Kidney capillary endothelial cell (primary cell): ENCODE measurements at places on chromosomes 1 and 21.

DNA sequence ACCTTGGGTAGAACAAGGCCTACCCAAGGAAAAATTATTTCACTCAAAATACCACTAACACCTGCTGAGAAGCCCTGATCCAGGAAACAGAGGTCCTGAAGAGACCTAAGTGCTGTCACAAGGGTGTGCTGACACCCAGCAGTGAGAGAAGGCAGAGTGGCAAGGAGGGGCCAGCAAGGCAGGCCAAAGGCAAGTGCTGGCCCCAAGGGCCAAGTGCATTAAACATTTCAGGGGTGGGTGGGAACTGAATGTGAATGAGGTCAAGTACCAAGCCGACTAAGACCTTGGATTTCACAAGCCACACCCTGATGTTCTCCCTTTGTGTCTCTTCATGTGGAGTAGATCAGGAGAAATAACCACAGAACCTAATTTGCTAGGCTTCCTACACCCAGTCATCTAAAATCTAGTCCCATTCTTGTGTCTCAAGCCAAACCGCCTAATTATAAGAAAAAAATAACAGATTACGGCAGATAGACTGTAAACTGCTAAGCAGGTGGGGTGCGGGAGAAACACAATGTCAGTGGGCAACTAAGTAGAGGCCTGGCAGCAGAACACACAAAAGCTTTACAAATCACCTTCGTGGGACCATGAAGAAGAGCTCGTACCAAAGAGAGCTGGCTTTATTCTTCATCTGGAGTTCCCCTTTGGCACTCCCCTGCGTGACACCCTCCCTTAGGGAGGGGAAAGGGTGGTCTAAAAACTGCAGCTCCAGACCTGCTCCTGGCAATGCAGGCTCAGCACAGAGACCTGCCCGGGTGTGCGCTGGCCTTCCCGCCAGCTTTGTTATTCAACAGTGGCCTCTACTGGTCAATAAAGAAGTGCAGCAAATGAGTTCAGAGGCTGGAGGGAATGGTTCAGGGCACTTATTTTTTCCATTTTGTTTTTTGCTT, 8.7 kb downstream of the UBE2G2 start:
- peak; percentile 66 for DNase-seq

DNA sequence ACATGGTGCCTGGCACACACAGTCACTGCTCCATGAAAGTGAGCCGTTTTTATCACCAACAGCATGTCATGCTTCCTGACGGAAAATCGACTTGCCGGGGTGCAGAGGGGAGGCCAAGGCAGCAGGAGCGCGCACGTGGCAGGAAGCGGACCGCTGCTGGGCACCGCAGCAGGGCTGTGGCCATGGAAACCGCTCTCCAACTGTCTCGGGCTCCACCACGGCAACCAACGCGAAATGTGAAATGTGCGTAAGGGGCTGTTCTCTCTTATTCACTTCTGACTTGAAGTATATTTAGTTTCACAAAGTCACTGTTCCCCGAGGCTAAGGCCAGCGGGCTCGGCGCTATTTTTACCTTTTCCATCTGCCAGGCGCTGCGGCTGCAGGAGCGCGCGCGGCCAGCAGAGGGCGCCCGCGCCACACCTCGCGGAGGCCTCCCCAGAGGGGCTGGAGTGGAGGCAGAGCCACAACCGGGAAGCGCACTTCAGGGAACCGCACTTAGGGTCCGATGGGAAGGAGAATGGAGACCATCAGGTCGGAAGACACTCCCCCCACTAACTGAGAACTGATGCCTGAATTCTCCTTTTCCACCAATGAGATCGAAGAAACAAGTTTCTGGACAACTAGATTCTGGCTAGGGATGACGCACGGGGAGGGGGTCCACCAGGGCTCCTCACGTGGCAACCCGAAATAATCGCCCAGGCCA, 19.7 kb downstream of the RCC2 start:
- peak; percentile 55 for DNase-seq

GRCh38 chr21:25360593-25360992, 246.7 kb downstream of the MRPL39 start:
- no peak for DNase-seq

- no peak for DNase-seq
Measured at GRCh38 chr1:32144033-32144432, 35.4 kb upstream of the TXLNA start.

DNA sequence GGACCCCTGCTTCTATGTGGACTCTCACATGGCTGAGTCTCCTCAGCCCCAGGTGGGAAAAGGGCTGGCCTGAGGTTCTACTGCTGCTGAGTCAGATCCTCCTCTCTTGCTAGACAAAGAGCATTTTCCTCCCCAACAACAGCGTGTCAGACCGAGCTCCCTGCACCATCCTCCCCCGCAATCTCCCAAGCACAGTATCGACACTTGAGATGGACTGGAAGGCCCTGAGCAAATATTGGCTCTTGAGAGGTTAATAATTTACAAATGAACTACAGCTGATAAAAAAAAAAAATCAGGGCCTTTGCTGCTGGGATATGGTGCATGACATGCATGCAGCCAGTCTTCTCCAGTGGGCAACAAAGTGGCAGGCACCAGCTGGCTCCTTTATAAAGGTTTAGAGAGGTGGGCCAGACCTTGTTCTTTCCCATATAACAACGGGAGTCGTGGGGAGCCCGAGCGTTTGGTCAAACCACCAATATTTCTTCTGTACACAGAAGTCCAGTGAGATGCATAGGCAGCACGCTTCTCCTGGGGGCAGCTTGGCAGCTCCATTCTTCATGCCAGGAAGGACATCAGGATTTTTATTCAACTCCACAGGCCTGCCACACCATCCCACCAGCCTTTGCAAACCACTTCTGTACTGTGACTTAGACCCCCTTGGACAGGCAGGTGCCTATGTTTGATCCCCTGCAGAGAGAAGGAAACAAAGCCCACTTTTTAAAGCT, 55.4 kb upstream of the CAMK1G start:
- no peak for DNase-seq

DNA sequence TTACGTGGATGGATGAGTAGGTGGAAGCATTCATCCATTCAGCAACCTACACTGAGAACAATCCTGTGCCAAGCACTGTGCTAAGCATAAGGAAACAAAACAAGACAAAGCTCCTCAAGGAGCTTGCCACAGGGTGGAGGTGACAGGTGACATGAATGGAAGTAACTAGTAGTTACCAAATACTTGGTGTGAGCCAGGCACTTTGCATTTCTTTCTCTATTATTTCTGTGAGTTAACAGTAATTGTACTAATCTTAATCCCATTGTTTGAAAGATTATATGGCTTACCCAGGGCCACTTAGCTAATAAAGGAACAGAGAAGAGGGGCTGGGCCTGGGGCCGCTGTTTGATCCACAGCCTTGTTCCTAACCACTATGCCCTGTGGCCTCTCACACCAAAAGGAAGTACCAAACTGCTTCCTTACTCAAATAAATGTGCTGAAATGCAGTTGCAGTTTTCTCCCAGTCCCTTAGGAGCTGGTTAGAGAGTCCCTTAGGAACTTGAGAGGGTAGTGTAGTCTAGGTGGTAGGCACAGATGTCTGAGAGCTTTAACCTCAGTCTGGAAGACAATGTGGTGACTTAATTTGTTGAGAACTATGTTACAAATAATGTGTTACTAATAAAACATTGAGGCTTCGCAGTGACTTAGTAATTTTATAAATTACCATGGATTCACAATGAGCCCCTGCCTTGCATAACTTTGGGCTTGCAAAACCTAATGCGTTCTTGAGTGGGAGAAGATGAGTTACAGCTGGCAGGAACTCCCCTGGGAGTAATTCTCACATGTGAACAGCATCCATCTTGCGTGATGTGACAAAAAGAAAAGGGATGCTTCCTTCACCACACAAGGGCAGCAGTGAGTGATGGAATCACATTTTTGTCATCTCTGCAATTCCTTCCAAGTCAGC, 69.8 kb downstream of the MPZL1 start:
- no peak for DNase-seq

GRCh38 chr1:59497616-59498015, 200.7 kb downstream of the FGGY start:
- no peak for DNase-seq

GRCh38 chr1:180571060-180571831, 12.5 kb downstream of the OVAAL start:
- no peak for DNase-seq

DNA sequence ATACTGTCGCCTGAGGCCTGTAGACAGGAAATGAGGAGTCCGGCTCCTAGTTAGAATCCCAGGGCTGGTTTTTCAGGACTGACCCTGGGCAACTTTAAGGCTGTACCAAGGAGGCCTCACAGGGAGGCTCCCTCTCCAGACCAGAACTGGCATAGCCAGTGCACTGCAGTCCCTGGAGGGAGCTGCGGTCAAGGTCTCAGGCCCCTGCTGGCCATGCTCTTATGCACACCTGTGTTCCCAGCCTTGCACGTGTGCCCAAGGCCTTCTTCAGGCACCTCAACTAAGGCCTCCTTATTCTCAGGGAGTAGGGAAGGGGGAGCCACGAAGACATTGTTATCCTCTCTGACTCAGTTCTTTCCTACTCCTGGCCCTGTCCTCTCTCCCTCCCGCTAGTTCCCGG, 22.0 kb upstream of the IFNAR1 start:
- no peak for DNase-seq

- DNase-seq = no peak
Measured at GRCh38 chr1:22259551-22260282, 116.8 kb upstream of the WNT4 start.

- DNase-seq = no peak
Measured at GRCh38 chr1:7000720-7001119, 215.5 kb downstream of the CAMTA1 start.

GRCh38 chr1:35769188-35769758, 505 bp downstream of the CLSPN start:
- peak; percentile 78 for DNase-seq

DNA sequence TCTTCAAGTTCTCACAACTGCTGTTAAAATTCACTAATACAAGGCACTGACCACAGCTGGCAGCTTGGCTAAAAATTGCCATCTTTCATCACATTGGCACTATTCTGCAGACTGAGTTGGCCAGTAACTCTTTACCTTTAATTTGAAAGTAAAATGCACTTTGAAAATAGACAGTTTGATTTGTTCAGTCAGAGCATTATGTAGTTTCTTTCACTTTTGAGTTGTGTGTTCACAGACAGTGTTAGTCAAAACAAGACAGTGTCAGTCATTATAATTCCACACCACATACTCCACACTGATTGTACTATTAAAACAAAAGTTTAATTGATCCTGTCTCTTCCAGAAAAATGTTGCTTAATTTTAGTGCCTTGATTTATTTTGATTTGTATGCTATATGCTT, 160.7 kb downstream of the SDCCAG8 start:
- no peak for DNase-seq

DNA sequence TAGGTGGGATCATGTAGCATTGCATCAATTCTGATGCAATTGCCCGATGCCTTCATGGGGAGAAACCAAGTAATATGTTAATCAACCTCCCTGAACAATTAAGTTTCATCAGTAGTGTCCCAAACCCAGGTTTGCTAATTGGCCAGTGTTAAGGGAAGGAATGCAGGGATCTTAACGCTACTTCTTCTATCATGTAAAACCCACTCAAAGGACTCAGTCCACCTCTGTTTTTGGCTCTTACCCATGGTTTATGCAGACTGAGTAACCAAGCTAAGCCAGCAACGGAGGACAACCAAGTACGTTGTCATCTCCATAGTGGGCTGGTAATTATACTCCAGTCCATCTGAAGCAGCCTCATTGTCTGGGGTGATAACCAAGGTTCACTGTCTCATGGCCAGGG, 203.0 kb upstream of the FMN2 start:
- no peak for DNase-seq

GRCh38 chr1:44408632-44409602, 3.9 kb downstream of the RNF220 start:
- DNase-seq = no peak

GRCh38 chr21:32096411-32096810, 182.4 kb downstream of the MIS18A start:
- peak; percentile 13 for DNase-seq

GRCh38 chr1:65825741-65826140, 33.0 kb downstream of the PDE4B start:
- peak; percentile 31 for DNase-seq

DNA sequence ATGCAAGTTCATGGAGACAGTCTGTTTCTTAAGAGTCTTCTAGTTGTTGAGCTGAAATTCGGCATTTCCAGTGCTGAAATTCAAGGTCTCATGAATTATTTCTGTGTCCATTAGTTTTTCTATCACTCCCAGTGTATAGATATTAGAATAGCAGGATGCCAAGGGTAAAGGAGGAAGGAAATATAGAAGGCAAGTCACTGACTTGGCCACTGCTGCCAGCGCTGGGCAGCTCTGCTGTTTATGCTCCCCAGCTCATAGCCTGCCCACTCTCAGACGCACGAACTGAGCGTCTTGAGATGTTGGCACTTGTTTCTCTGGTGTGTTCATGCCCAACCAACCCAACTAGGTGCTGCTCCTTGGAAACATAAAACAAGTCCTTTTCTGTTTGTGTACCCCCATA, 110.1 kb downstream of the SLC45A1 start:
- no peak for DNase-seq

- DNase-seq = no peak
Measured at GRCh38 chr1:230515451-230516145, 89.5 kb upstream of the PGBD5 start.

GRCh38 chr1:225767634-225768540, 9.7 kb upstream of the SRP9 start:
- DNase-seq = no peak

GRCh38 chr1:187842406-187843165, 1013.8 kb downstream of the PLA2G4A start:
- DNase-seq = no peak

DNA sequence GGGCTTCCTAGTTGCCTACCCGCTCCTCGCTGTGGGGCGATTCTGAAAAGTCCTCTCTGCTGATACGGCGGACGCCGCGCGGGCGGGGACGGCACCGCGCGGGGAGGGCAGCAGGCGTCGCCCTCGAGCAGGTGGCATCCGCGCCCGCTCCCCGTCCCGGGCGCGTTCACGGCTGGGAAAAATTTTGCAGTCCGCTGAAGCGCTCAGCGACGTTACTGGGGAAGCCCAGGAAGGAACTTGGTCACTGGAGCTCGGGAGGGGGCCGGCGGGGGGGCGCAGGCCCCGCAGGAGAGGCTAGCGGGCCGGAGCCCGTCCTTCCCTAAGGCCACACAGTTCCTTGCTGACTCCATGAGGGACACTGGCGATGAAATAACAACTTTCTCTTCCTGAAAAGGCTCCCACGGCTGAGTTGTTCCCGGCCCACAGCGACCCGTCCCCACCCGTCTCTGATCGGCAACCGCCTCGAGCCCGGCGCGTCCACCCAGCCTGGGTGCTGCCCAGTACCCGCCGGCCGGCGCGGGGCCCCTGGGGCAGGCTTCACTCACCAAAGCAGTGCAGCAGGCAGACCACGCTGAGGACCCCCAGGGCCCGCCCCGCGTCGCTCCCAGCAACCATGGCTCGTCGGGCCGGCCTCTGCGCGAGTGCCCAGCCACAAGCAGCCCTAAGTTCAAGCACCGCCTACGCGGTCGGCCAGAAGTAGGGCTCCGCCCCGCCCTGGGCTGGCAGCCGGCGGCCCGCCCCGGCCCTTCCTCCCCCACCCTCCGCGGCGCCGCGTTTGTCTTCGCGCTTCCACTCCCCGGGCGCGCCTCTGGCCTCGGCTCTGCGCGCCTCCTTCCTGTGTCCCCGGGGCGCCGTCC, at the start of gene CD58:
CD58 (minus strand) TSS at position 669 of the 857 bp plus-strand sequence; CDS start at position 615, 54 bp downstream.
- peak; percentile 81 for DNase-seq

GRCh38 chr1:1872329-1872994, 18.4 kb downstream of the GNB1 start:
- DNase-seq = no peak

GRCh38 chr1:57033222-57034001, 67.6 kb upstream of the C8B start:
- DNase-seq = no peak

GRCh38 chr1:228383773-228384172, 22.9 kb downstream of the TRIM11 start:
- no peak for DNase-seq
